T-helper 2 cell treated with Interferon-gamma antibody and Interleukin-4, amounts not matched to agents 100 ng/mL and 5 ng/mL, for 36 hours (primary cell): ENCODE measurements at places on chromosomes 13 and 19. TPM values are rescaled to one million over a fixed set of nuclear protein-coding genes. Genes with fewer than 3 reads are reported as not detected.

Gene ZNF285
- total RNA-seq: 0.18 and 0.32 TPM in 2 replicates

Gene REEP6
- 1.3 and 1.7 TPM in 2 replicates for total RNA-seq

Gene SLC8A2
- total RNA-seq: 0.07 and 0.39 TPM in 2 replicates

Gene ERICH6B
- total RNA-seq: not detected in 2 replicates

Gene SULT2B1
- total RNA-seq: 0.16 TPM in 1 of 2 replicates, not detected in the other
